Fibroblast of lung (primary cell): ENCODE measurements at places on chromosomes 7 and 10.

DNA sequence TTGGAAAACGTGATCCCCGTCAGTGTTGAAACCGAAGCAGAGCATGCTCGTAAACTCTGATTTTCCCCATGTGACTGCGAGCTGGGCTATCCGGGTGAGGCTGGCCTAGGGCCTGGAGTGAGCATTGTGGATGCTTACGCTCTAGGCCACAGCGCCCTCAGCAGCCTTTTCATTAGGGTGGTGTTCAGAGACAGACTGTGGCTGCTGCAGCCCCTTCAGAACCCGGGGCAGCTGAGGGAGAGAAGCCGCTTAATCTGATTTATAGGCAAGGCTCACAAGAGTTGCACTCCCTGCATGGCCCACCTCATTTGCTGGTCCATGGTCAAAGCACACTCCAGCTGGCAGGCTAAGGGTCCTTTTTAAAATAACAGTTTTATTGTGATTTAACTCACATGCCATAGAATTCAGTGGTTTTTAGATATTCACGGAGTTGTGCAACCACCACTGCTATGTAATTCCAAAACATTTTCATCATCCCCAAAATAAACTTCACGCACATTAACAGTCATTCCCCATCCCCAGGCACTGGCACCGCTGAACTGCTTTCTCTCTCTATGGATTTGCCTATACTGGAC lies 72.5 kb downstream of the SYPL1 start:
- peak; percentile 78 for DNase-seq

GRCh38 chr7:79789584-79790345 lies 336.3 kb upstream of the MAGI2 start:
- DNase-seq = peak; percentile 64

GRCh38 chr7:152369518-152369917 lies 66.3 kb downstream of the KMT2C start:
- DNase-seq = no peak

GRCh38 chr10:123840714-123841113 lies 50.9 kb downstream of the CPXM2 start:
- no peak for DNase-seq
